Activated naive CD8-positive, alpha-beta T cell treated with anti-CD3 and anti-CD28 coated beads, Interleukin-2, amount 50 U/mL, for 16 hours (primary cell): ENCODE measurements at places on chromosomes 16 and 17.

GRCh38 chr17:79176792-79177601, 102.4 kb downstream of the ENGASE start:
- DNase-seq, result no peak

GRCh38 chr17:63240106-63240505, 206.0 kb downstream of the CYB561 start:
- no peak for DNase-seq

DNA sequence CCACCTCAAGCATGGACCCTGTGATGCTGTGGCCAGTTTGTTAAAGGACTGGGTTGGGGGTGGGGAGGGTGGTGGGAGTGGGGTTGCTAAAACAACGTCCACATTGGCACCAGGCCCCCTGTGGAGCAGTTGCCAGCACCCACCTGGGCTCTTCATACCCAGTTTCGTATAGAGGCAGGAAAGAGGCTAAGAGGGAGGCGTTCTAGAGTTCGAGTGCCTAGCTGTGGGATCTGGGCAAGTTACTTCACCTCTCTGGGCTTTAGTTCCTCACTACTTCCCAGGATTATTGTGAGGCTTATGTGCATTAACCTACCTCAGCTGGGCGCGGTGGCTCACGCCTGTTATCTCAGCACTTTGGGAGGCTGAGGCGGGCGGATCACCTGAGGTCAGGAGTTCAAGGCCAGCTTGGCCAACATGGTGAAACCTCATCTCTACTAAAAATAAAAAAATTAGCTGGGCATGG, 1.4 kb downstream of the MFAP4 start:
- no peak for DNase-seq

DNA sequence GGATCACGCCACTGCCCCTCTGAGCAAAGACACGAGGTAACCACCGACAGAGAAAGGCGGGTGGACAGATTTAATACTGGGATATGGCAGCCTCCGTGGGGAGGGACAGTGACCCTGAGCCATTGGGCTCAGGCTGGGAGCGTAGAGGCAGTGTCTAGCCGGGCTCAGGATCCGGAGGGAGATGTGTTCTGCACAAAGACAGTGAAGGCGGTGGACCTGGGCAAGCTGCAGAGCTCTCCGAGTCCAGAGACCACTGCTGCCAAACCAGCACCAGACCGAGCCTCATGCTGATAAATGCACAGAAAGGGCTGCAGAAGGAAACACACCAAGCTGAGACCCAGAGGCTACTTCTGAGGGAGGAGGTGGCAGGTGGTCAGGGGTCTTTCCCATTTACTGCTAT, 26.5 kb upstream of the MTSS2 start:
- DNase-seq, result no peak

GRCh38 chr17:79622776-79623175, 11.9 kb upstream of the RBFOX3 start:
- DNase-seq, result no peak

- no peak for DNase-seq
Observed at GRCh38 chr17:2027528-2028233, 2.3 kb upstream of the DPH1 start.

DNA sequence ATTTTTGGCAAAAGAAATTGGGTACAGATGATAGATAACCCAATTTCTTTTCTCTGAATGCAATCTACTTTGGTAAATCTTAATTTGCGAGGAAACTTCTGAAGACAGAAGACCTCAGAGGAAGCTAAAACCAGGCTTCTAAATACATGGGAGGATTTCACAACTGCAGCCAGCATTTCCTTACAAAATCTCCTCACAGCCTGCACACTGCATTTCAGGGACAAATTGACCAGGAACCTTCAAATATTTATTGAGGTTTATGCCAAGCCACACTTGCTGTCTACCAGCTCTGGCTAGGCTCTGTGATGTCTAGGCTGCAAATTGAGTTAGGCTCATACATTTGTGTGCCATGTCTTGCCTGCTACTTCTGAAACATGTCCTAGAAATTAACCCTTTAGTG, 167.3 kb upstream of the CDH5 start:
- no peak for DNase-seq

GRCh38 chr17:50815400-50815799, 20.0 kb upstream of the WFIKKN2 start:
- DNase-seq, result no peak

DNA sequence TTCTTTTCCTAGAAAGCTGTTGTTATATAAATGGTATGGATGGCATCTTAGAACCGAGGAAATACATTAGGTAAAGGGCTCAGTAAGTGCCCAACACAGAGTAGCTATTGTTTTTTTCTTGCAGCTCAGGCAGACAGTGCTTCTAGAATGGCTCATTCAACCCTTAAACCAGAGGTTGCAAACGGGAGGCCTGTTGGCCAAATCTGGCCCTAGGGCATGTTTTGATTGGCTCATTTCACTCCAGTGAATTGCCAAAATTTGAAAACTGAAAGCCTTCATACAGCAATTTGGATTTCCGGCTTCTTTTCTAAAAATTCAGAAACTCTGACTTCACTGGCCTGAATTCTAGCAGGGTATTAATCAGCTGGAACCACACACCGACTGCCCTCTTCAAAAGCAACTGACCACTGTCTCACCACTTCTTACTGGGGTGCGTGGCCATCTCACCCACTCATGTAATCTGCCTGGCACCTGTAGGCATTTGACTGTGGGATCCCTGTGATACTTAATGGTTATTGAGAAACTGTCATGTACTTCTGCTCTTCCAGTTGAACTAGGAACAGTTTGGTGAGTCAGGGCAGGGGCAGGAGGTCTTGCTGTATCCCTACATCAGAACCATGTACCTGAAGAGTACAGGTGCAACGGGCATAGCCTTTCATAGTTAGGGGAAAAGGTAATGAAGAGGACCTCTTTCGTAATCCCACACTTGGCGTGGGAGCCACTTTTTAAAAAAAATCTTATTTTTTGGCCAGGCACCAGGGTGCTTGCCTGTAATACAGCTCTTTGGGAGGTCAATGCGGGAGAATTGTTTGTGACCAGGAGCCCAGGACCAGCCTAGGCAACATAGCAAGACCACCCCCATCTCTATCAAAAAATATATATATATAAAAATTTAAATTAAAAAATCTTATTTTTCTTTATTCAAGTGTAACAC, 53.6 kb upstream of the SCNN1B start:
- no peak for DNase-seq

DNA sequence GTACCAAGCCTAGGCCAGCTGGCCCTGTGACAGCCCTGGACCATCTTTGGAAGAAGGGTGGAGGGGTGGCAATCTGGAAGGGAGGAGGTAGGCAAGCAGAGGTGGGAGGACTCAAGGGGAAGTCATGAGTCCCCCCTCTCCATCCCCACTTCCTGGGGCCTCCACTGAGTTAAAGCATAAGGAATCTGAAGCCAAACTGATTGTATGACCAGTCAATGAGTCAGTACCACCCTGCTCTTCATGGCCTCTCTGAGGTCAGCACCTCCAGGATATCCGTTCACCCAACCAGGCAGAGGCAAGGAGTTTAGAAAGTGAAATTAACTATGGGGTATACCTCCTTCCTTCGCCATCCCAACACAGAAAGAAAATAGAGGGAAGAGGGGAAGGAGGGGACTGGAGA, 272.7 kb downstream of the SOX9 start:
- no peak for DNase-seq

DNA sequence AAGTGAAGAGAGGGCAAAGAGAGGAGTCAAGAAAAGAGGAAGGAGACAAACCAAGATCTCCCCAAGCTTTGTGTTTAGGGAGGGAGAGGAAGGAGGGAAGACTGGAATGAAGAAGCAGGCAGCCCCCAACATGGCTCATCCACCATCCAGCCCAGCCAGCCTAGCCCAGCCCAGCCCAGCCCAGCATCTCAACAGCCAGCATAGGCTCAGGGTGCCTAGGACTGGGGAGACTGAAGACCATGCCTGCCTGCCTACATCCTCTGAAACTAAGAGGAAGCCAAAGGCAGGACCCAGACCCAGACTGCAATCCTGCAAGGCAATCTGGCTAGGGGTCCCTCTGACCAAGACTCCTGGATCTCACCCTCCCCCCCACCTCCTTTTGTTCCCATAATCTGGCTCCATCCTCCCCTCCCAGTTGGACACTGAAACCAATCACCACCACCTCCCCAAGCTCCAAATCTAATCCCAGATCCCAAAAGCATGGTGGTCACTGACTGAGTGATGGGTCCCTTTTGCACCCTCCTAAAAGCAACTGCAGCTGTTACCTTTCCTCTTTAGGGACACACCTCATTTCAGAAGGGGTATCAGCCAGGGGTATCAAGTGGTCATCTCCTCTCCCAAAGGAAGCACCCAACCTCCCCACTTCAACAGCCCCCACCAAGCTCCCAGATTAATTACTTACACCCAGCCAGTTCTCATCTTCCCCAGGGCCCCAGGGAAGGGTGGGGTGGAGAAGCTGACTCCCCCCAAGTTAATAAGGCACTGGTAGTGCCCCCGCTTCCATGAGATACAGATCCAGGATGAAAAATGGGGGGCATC, 1.2 kb downstream of the HDAC5 start:
- DNase-seq, result no peak

DNA sequence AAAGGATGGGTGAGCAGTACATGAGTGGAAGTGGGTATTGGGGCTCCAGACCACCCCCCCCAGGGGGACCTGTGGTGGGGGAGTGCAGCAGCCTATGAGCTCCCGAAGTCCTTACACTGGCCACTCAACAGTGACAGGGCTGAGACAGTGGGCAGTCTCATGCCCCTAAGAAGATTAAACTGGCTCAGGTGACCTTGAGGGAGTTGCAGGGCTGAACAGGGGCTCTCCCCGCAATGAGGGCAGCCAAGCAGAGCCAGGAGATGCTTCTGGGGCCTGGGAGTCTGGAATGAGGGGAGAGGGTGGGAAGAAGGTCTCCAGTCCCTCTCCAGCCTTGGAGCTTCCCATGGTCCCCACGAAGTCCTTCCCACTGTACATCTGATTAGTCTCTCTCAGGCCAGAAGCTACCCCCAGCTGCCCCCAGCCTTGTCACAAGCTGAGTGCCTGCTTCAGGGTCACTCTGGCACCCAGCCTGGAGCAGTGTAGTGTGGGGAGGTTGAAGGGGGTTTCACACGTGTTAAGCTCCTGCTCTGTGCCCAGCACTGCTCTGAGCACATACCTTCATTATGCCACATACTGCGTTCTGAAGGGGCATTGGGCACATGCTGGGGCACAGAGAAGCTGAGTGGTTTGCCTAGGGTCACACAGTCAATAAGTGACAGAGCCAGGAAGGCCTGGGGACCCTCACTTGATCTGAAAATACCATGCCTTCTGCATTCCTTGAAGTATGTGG, 1.0 kb upstream of the CDH16 start:
- DNase-seq, result no peak

GRCh38 chr17:1894753-1895339, 65.0 kb downstream of the RPA1 start:
- DNase-seq, result no peak

DNA sequence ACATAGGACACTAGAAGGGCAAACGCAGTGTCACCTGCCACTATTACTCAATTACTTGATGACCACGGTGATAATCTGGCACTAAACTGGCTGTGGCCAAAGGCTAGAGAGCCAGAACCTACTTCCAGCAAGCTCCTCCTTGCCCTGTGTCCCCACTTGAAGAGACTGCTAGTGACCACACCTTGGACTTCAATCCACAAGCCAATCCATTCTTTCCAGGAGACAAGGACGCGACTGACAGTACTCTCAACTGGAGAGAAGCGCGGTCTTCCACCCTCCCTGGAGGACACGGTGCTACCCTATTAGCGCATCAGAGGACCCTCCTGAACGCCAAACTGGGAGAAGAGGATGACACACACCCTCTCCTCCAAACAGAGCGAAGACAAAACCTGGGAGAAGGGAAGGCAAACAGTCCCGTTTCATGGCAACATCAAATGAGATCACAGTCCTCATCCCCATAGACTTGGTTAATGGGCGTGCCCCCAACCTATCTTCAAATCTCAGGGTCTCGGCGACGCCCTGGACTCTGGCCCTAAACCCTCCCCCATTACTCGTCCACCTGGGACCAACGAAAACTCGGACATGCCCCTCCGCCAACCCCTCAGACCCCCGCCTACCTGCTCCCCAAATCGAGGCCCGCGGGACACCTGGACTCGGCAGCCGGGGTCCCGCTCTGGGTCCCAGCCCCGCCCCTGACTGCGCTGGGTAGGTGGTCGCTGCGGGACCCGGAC, 508 bp downstream of the FLCN start:
- DNase-seq, result no peak

GRCh38 chr16:46974352-46974751, 878 bp upstream of the DNAJA2 start:
- no peak for DNase-seq

DNA sequence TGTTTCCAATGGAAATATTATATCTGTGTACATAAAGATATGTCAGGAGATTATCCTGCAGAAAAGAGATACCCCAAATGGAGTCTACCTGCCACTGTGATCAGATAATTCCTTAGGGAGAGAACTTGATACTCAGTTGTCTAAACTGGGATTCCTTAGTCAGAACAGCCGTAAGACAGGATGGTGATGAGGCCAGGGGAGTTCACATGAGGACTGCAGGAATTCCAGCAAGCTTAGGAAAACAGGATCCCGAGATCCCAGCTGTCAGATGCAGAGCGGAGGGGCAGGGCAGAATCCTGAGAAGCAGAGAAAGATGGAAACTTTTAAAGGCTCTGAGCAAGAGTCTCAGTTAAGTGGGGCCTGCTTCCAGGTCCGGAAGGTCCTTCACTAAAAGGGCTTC, 4.7 kb downstream of the KRABD2 start:
- no peak for DNase-seq

- DNase-seq, result no peak
Observed at GRCh38 chr17:47789611-47790561, 31.7 kb downstream of the OSBPL7 start.

- no peak for DNase-seq
Observed at GRCh38 chr17:77425791-77426641, 285.2 kb downstream of the SEC14L1 start.

- no peak for DNase-seq
Observed at GRCh38 chr16:5036228-5037156, 2.8 kb upstream of the NAGPA start.

- no peak for DNase-seq
Observed at GRCh38 chr16:21645261-21645721, 7.1 kb downstream of the IGSF6 start.

- peak; percentile 86 for DNase-seq
Observed at GRCh38 chr17:1628856-1629503, 346 bp upstream of the SLC43A2 start.

GRCh38 chr16:58474296-58474695, 25.6 kb upstream of the NDRG4 start:
- no peak for DNase-seq

DNA sequence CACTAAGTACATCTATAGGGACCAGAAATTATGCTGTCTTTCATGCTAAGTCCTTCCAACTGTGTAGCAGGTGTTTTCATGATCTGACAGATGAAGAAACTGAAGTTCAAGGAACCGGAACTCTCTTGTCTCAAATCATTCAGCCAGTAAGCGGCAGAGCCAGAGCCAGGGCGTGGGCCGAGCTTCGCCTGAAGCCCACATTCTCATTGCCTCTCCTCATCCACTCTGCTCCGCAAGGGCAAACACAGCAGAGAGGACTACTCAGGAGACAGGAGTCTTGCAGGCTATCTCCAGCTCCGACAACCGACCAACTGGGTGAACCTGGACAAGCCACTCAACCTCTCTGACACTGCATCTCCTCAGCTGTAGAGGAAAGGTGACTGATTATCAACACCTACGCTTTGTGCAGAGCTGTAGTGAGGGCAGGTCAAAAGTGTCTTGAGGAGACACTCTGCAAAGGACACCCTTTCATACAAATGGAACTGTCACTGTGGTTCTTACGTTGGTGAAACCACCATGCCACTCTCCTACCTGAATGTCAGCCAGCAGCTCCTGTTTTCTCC, 72.9 kb downstream of the CYTH1 start:
- DNase-seq, result no peak

- DNase-seq, result no peak
Observed at GRCh38 chr17:64081802-64082799, 47.8 kb downstream of the ERN1 start.
